ENCODE measurements at places on chromosomes 2 and 18. TPM values are rescaled to one million over a fixed set of nuclear protein-coding genes. Genes with fewer than 3 reads are reported as not detected.

Gene TXNDC2
- 0.90 TPM for total RNA-seq

GRCh38 chr2:1572638-1573037 lies 159.4 kb downstream of the TPO start:
- no peak for DNase-seq

GRCh38 chr2:179022685-179023084 lies 27.3 kb downstream of the CCDC141 start:
- no peak for DNase-seq

DNA sequence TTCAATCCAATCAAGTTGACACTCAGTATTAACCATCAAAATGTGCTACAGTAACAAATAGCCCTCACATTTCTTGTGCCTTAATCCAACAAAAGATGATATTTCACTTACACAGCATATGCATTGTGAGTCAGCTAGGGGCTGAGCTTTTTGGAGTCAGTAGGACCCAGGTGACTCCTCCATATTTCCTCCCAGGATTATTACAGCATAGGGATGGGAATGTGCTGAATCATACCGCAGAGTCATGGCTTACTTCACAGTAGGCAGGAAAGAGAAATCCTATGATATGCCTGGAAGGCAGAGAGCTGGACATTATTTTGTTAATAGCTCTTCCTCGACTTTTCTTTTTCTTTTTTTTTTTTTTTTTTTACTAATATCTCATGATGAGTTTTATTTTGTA lies 153.3 kb downstream of the TMEM182 start:
- peak; percentile 7 for DNase-seq

GRCh38 chr2:156864325-156864724 lies 393.2 kb upstream of the GALNT5 start:
- no peak for DNase-seq

DNA sequence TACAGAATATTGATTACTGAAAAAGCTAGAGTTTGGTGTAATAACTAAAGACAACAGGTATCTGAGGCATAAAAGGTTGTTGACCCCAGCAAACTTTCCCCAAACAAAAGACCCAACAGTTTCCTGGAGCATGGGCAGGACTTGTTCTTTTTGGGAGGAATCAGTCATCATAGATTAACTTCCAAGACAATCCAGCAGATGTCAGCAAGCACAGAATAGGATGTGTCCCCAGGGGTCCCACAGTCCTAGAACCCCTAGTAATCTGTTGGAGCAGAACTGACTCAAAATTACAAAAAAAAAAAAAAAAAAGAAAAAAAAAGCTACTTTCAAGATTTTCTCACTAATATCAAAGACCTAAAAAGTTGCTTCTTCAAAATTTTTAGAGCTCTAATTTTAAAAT lies 564.7 kb upstream of the SLC39A10 start:
- no peak for DNase-seq

- no peak for DNase-seq
Observed at GRCh38 chr2:128686497-128686859, 367.8 kb upstream of the HS6ST1 start.

GRCh38 chr18:79479116-79479760 lies 83.5 kb downstream of the NFATC1 start:
- no peak for DNase-seq

DNA sequence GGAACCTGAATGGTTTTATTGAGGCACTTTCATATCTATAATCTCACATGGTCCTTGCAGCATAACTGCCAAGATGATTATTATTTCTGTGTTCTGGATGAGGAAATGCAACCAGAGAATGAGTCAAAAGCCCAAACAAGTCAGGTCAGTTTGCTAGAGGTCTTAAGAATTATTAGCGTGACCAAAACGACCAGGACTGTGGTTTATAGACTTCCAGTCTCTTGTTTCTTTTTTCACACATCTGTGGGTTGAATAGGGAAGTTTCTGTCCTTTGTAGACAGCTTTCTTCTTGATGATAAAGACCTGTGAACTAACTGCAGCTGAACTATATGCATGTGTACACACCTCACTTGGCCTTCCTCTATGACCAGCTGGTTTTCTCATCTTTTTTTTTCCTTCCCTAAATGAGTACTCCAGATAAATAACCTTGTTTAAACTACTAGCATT lies 13.9 kb downstream of the ADAM23 start:
- DNase-seq, result no peak

DNA sequence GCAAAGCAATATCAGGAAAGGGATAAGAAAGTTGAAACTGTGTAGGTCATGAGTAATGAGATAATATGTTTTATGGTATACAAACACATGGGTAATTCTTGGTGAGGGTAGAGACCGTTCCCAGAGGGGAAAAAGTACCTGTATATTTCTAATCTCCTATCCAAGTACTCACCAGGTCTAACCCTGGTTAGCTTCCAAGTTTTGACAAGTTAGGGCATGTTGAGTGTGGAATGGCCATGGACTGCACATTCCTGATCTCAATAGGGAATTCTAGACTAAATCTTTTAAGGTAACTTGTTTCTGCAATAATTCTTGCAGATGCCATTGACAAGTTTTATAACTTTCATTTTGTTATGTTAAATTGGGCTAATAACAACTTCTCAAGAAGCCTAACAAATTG lies 216.6 kb downstream of the SPAG16 start:
- DNase-seq, result no peak

DNA sequence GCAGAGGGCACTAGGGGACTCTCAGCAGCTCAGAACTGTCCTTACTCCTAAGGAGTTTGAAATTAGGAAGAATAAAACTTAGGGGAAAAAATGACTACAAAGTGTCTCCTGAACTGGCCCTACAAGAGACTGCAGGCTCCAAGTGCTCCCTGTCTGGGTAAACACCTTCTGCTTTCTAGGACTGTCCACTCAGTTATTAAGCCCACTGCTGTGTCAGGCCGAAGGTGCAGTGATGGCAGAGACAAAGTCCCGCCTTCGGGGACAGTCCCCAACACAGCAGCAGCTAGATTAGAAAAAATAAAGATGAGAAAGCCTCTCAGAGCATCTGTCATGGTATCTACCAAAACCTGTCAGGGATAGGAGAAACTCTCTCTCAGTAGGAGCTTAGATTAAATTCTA lies 28.3 kb downstream of the TWIST2 start:
- no peak for DNase-seq

DNA sequence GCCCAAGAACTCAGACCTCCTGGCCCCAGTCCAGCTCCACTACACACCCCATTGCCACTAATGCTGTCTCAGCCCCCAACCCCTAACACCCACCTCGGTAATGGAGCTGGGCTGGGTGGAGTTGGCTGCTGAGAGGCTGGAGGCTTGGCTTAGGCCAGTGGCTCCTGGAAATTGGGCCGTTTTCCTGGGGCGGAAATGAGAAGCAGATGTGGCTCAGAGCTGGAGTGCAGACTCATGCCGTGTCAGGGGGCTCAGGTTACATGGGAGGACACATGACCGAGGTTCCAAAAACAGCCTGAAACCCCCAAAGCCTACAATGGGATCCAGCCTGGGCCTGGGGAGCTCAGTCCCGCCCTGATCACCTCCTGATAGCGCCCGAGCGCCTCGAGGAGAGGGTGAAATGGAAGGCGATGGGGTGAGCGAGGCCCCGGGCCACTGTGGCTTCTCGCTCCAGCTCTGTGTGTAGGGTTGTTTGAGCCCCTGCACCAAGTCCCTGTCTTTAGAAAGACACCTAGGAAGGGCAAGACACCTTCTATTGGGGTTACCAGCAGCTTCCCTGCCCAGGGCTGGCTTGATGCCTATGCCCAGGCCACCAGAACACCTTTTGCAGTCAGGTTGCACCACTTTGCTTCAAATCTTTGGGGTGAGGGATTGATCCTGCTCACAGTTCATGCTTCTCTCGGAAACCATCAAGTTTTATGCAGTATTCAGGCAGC lies 175.7 kb upstream of the HAAO start:
- no peak for DNase-seq

DNA sequence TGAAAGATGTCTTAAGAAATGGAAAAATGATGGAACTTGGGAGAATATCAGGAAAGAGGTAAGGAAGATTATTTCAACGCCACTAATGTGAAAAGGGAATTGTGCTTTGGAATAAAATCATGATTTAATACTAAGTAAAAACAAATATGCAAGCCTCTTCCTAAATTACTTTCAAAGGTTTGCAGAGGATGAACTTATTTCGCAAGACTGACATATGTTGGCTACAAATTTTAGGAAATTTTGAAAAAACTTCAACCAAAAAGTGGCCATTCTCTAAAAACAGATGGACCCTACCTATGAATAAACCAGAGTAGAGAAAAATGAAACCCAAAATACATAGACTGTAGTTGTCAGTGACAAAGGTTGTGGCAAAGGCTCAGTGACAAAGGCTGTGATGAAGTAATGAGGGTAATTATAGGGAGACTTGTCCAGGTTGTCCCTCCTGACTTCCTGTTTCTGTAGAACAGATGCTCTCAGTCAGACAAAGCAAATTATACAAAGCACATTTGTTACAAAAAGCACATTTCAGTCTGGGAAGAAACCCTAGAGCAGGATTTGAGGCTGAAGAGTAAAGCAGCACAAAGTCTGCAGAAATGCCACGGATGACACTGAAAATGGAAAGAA lies 39.5 kb downstream of the SFT2D3 start:
- no peak for DNase-seq

DNA sequence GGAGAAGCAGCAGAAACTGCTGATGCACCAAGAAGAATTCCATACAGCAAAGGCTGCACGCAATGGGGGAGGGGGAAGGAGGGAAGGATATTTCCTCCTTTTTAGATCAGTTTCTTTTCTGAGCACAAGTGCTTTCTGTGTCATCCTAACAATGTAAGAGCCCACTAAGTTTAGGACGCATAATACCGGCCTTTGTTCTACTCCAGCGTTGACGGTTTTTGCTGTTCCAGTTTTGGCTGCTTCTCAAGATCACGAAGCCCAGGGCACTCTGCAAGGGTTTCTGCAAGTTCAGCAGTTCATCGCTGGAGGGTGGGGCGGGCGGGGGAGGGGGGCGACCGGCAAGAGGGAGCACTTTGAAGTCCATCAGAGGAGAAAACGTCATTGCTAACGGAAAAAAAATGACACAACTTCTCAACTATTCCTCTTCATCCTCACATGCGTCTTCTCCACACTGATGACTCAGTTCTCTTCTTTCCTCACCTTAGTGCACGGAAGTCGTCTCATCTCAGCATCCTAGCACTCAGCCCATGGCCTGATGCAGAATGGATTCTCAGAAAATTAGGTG lies 8.7 kb downstream of the FAM178B start:
- peak; percentile 60 for DNase-seq

DNA sequence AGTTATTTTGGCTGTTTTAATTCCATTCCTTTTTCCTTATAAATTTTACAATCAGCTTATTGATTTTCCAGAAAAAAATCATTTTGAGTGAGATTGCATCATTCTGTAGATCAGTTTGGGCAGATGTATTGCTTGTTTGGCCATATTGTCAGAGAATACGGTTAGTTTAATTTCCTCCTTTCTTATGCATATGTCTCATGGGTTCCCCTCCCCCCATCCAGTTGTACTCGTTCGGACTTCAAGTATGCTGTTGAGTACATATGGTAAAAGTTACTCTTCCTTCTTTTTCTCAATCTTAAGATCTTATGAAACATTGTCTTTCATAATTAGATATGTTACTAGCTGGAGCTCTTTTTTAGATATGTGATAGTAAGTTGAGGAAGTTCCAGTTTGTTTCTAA lies 131.2 kb upstream of the TTC27 start:
- no peak for DNase-seq

- DNase-seq, result no peak
Observed at GRCh38 chr2:159149747-159150146, 136.8 kb downstream of the WDSUB1 start.
